ENCODE measurements at places on chromosomes 4 and X.

DNA sequence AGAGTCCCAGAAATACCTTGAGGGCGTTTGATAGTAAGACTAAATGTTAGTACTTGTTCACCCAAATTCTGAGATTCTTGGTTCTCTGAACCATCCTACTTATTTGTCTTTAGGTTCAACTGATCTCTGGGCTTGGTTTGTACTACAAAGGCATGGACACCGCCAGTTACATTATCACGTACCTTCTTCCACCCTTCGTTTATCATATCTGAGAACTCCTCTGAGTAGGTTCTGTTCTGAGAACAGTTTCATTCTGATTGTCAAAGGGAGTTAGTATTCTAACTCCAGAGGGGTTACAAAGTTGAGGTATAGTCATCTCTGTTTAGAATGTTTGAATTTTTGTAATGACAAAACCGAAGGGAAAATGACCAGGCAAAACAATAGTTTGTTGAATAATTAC lies 19.3 kb downstream of the ZFX start:
- DNase-seq, result no peak

DNA sequence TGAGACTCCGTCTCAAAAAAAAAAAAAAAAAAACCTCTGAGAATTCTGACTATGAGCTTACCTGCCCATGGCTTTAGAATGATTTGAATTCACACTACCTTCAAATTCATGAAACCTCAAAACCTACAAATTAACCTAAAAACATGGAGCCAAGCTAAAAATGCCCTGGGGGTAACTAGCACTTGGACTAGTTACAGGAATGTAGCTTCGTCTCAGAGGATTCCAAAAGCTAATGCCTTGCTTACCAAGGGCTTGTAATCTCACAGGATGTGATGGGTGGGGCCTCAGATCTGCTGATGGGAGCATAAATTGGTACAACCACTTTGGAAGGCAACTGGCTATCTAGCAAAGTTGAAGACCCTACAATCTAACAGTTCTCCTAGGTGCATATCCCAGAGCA lies 79.4 kb upstream of the SPRY1 start:
- no peak for DNase-seq

DNA sequence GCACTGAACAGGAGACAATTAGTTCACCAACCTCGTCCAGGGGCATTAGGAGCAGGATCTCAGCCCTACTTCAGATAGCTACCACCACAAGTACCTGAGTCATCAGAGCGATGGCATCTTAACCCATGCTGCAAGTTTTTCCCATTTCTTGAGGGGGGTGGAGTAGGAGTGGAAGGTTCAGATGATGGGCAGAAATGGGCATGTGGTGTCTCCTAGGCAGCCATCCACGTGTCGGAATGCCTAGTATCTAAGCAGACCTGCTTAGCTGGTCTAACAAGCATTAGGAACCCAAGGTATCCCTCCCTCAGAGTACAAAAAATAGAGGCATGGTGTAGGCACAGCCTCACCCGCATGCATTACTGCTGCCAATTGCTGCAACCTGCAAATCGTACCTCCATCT lies 159.1 kb upstream of the DGKK start:
- no peak for DNase-seq

GRCh38 chr4:41366911-41367517 lies 110.3 kb downstream of the UCHL1 start:
- DNase-seq, result no peak

DNA sequence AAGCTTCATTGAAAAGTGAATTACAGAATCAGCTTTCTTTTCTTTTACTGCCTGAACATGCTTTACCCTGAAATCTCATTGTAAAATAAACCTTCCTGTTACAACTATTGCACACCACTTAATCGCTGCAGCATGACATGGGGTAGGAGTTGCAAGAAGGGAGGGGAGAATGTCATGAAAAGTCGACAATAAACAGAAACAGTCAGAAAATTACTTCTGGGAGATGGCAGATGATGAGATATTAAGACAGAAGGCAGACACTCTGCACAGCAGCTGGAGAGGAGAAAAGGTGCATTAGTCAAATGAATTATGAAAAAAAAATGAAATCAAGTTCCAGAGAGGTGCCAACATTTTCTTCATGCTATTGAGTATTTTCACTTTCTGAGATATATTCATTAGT lies 287.7 kb downstream of the PCDH7 start:
- no peak for DNase-seq

Data from NCI-H524 treated with DMSO at 0.1 percent for 48 hours (cell line).